AG08396 (cell line): ENCODE measurements at places on chromosomes 5 and 9.
A peak's percentile ranks its signal among the peaks of the same experiment; 100 is the strongest.

DNA sequence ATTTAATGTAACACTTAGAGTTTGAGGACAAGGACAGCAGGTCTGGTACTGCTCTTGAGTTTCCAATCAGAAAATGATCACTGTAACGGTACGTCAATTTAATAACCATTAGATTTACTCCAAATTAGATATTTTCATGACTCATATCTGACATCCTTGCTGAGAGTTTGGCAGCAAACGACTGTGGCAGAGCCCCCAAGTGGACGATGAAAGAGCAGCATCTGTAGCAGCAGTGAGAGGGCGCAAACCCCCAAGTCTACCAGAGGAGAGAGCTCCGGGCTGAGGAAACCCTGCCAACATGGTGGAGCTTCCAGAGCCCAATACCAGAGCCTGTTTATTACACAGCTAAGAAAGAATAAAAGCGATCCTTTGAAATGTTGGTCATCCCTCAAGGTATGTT is 73.2 kb upstream of the EPB41L4A start:
- peak; percentile 53 for DNase-seq

GRCh38 chr9:128254362-128254761 is 21.4 kb downstream of the GOLGA2 start:
- DNase-seq, result no peak

DNA sequence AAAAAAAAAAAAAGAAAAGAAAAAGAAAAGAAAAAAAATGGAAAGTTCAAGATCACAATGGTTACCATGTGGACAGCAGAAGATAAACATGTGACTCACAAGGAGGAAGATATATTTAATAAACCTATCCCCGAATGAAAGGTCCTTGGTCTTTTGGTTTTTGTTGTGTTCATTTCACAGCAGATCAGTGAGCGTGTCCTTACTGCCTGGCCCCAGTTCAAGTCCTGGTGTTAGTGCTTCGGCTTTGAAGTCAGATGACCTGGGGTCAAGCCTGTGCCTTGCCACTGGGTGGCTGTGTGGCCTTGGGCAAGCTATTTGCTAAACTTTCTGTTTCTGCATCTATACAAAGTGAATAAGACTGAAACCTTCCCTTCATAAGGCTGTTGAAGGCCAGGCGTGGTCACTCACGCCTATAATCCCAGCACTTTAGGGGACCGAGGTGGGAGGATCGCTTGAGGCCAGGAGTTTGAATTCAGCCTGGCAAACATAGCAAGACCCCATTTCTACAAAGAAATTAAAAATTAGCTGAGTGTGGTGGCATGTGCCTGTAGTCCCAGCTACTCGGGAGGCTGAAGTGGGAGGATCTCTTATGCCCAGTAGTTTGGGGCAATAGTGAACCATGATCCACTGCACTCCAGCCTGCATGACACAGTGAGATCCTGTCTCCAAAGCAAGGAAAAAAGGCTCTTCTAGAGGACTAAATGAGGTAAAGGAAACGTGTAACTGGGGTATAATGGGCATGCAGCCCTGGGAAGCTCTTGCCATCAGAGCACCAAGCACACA is 94.5 kb upstream of the SPATA31D4 start:
- DNase-seq, result peak; percentile 32

GRCh38 chr9:106632621-106633020 is 230.3 kb upstream of the ZNF462 start:
- no peak for DNase-seq

DNA sequence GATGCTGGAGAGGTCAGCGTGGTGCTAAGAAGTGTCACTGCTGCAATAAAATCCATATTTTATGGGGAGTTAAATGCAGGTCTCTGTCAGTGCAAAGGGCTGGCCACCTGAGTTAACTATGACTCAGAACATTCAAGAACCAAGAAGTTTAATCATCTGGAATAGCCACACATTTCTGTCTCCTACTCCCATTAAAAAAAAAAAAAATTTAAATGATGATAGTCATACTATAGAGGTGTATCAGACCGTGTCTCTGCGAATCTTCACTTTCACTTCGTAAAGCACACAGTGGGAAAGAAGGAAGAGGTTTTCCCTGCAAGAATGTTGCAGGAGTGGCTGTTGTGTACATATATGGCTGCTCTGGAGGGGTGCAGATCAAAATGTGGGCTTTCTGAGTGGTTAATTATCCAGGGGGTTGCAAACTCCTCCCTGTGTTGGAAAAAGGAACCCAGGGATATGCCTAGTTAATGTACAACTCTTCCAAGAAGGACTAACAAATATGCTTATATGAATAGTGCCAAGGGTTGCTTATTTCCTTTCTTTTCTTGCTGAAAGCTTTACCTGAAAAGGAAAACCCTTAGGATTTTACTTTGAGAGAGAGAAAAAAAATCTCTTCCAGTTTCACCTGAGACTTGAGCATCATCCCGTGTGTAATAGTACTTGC is 1.5 kb downstream of the CDH6 start:
- DNase-seq, result peak; percentile 15

DNA sequence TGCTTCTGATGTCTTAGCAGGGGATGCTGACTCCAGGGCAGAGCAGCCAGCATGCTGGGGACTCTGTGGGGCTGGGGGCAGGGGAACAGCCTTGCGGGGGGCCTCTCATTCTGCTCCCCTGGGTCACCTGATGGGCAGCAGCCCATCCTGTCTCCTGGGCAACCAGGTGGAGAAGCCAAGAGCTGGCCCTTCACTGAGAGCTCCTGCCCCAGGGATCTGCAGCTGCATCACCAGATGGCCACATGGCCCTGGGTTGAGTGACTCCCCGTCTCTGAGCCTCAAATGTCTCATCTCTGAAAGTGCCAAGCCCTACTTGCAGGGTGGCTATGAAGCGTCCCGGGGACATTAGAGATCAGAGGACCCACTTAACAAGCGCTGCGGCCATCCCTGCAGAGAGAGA is 49.1 kb downstream of the LRSAM1 start:
- DNase-seq, result no peak

- DNase-seq, result no peak
These were observed 97.4 kb downstream of the PPP2R2B start for GRCh38 chr5:146781157-146781556.

DNA sequence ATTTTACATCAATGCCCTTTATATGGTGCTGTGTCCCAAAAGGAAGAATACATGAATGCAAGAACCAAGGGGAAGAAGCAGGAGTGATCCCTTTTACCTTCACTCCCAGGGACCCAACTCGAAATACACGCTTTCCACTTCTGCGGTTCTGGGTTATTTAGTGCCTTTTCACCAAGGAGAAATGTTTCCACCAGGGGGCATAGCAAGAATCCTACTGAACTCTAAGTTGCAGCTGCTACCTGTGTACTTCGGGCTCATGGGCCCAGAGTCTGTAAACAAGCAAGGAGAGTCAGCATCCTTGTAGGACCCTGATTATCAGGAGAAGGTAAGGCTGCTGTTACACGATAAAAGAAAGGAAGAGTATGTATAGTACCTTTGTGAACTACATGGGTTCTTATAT is 45.7 kb downstream of the DPYSL3 start:
- DNase-seq, result no peak

DNA sequence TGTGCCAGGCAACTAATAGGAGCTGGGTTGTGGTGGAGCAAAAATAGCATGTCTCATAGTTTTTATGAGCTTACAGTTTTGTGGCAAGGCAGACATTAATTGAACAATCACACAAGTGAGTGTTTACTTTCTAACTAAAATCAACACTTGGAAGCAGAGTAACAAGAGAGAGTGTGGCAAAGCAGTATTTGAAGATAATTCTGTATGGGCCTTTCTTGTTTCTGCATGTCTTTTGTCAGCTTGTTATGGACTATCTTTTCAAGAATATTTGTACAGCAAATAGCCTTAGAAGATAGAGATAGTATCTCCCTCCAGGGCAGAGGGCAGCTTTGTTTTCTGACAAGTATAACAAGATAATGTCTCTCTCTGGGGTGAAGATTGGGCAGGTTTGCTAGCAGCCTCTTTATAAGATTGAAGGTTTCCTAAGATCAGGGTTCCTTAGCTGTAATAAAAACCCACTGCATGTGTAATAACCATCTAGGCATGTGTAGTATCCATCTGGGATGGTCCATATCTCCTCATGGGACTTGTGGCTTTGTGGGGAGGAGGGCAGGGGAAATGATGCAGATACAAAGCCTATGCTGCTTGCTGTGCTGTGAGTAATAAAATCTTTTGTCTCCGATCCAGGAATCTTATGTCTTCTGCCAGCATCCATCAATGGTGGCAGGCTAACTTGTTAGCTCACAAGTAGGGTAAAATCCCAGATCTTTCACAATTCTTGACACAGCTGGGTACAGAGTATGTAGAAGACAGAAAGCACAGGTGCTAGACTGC is 479.9 kb downstream of the KDM4C start:
- DNase-seq, result no peak

DNA sequence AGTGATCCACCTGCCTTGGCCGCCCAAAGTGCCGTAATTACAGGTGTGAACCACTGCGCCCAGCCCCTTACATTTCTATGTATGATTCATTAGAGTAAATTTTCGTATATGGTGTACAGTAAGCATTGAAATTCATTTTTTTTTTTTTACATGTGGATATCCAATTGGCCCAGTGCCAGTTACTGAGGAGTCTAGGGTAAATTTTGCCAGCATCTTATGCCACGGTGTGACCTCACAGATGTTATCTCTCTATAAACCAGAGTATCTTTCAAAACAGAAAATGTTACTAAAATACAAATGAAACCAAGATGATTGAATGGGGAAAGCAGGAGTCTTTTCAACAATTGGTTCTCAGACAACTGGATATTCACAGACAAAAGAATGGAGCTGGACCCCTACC is 64.7 kb downstream of the IPPK start:
- DNase-seq, result no peak

- no peak for DNase-seq
These were observed 125.4 kb upstream of the ADAMTS16 start for GRCh38 chr5:5014586-5015235.

DNA sequence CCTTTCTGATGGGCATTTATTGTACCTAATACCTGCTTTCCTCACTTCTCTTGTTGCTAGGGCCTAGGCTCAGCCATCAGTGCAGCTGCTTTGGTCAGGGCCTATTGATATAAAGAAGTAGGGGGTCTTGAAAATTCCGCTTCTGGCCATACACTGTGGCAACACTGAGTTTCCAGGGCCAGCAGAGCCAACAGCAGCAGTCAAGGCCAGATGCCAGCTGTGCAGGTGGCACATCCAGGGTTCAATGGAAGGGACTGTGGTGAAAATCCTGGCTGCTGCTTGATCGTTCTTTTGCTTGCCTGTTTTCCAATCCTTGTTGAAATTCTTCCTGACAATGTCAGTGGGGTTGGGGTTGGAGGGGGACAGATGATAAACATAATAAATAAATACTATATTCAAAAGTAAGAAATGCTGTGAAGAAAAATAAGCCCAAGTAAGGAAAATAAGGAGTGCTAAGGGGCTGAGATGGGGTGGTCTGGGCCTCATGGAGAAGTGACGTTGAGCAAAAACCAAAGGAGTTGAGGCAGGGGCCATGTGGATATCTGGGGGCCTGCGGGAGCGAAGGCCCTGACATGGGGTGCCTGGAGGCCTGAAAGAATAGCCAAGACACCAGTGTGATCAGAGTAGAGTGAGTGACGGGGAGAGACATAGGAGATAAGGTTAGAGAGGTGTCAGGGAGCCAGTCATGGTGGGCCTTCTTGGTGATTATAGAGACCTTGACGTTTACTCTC is 91.0 kb upstream of the ALDH1B1 start:
- DNase-seq, result no peak

GRCh38 chr5:136132087-136132486 is 558 bp upstream of the SMAD5 start:
- peak; percentile 10 for DNase-seq

- DNase-seq, result no peak
These were observed 117.4 kb downstream of the WNK2 start for GRCh38 chr9:93301291-93301811.
